Activated effector memory CD4-positive, alpha-beta T cell treated with anti-CD3 and anti-CD28 coated beads, Interleukin-2, amount 50 U/mL, for 16 hours (primary cell): ENCODE measurements at places on chromosomes 7 and 10.
A peak's percentile ranks its signal among the peaks of the same experiment; 100 is the strongest.

GRCh38 chr7:129975309-129975708 lies 22.5 kb upstream of the UBE2H start:
- DNase-seq = no peak

DNA sequence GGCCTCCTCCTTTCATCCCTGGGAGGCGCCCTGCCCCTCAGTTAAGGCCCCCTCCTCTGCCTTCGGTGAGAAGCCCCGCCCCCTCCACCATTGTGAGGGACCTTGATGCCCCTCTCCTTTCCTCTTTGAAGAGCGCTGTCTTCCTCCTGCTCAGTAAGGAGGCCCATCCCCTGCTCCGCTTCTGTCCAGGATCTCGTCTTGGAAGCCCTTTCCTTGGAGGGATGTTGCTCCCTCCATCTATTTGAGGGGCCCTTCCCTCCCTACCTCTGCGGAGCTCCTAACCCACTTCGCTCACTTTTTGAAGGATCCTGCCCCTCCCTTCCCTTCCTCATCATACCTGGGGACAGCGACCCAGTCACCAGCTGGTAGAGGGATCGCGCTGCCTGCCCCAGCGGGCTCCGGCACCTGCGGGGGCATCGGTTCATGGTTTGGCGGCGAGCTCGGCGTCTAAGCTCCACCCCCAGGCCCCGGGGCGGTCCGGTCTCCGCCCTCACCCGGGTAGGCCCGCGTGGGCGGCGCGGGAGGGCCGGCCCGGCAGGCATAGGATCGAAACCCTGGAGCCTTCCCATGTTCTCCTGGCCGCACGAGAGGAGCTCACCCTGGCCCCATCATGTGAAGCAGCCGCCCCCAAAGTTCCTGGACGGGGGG lies 4.1 kb downstream of the KCNIP2 start:
- peak; percentile 90 for DNase-seq

DNA sequence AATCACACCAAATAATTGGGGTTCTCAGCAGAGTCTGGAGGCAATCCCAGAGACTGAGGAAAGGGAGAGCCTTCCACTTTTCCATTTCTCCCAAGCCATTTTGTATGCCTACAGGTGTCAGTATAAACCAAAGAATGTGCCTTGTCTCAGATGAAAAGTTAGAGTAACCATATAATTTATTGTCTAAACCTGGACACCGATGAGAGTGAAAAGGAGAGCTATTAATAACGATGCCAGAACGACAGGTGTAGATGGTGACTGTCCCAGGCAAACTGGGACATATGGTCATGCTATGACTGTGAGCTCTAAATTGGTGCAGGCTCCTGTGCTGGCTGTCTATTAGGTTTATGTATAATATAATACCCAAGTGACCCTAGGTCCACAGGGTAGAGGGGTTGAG lies 219.6 kb downstream of the ARHGAP12 start:
- no peak for DNase-seq

GRCh38 chr10:51800121-51800520 lies 100.7 kb upstream of the CSTF2T start:
- no peak for DNase-seq

DNA sequence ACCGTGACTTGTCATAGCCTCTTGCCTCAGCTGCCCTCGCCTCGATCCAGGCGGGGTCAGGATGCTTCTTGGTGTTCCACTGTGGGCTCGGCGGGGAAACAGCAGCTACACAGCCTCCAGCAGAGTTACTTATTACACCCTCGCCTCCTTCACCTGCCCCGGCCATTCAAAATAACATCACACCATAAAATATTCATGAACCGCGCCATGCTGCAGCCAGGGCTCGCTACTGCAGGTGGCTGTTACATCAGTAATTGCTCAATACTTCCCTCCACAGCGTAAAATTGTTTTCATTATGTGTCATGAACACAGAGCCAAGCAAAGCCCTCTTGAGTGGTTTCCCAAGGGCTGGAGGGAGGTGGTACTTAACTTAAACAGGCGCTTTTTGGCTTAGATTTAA lies 241.5 kb upstream of the SP8 start:
- no peak for DNase-seq

GRCh38 chr7:96936621-96937020 lies 68.7 kb upstream of the DLX6 start:
- no peak for DNase-seq

GRCh38 chr10:102135956-102136526 lies 3.2 kb downstream of the PPRC1 start:
- no peak for DNase-seq

DNA sequence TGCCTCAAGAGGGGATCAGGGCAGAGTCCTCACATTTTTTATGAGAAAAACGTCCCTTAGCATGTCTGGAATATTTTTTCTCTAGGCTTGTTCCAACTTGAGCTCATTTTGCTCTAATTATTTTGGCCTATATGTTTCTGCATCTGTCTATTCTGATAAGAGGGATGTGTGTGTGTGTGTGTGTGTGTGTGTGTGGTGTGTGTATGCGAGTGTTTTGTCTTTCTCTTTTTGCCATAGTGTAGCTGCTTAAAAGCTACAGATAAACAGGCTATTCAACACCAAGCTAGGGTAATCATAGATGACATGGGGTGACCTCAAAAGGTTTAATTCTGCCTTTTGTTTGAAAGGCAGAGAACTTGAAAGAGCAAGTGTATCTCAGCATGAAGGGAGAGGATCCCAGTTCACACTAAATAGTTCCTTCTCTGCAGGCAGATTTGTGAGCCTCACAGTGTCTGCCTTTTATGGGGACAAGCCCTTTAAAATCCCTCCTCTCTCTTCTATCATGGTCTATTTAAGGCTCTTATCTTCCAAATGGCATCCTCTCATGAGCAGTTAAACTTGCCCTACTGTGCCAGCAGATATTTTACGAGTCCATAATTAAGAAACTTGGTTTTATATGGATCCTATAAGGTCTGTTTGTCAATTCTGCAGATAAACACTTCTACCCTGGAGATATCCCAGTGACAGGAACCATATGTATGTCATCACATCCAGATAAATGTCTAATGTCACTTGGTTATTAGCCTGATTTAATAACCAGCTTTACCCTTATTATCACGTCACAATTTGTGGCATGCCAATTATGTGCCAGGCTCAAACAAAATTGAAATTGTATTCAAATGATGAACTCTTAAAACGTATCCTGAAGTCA lies 202.9 kb upstream of the MTPN start:
- DNase-seq = no peak

DNA sequence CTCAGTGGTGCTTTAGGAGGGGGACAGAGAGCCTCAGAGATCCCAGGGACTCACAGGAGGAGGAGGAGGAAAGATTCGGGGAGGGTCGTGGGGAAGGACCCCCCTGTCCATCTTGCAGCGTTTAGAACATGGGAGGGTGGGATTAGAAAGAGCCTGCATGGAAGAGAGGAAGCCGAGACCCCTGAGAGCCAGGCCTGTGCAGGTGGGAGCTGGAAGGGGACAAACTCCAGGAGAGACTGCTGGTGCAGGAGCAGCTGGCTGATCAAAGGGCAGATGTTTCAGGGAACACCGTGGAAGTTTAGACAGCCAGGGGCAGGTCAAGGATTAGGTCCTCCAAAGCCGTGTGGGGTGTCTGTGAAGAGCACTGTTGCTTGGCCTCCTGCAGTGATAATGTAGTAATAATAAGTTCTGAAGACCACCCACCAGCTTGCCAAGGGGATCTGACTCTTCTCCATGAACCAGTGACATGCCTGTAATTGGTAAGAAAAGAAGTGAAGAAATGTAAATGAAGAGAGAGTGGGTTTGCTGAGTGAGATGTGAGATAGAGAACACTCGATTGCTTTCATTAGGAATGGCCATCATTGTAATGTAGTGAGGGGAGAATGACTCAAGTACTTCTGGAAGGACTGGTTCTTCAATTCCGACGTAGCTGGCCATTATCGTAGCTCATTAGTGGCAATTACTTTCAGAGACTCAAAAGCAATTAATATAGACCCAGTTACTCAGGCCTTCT lies 425.6 kb downstream of the PAXIP1 start:
- no peak for DNase-seq

GRCh38 chr7:115037128-115037802 lies 115.4 kb downstream of the MDFIC start:
- DNase-seq = no peak

DNA sequence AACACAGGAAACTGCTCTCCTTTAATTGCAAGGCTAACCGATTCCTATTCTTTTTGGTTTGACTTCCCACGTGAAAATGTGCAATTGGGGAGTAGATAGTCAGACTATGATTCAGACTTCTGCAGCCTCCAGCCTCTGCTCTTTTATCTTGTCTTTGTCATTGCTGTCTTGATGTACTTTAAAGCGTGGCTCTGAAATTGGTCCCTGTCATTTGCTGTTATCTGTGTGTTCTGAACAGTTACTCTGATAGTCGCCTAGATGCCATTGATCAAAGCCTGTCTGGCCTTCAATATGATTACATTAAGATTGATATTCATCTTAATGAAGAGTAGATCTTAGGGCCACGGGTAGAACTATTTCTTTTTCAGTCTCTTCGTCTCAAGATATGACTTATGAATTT lies 799.2 kb downstream of the REEP3 start:
- DNase-seq = no peak

DNA sequence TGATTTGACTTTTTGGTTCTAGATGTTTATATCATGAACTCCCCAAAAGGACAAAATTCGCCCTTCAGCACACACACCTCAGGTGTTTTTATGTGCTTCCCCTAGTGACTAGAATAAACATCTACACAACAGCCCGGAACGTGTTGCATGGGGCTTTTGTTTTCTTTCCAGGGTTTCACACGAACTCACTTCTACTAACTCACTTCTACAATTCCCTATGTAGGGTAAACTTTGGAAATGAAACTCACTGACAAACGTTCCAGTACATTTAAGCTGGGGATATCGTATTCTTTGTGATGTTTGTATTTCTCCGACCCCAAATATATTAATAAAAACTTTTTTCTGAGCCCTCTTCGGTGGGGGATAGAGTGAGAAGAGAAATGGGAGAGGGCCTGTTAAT lies 1.4 kb downstream of the TRA2A start:
- peak; percentile 67 for DNase-seq

DNA sequence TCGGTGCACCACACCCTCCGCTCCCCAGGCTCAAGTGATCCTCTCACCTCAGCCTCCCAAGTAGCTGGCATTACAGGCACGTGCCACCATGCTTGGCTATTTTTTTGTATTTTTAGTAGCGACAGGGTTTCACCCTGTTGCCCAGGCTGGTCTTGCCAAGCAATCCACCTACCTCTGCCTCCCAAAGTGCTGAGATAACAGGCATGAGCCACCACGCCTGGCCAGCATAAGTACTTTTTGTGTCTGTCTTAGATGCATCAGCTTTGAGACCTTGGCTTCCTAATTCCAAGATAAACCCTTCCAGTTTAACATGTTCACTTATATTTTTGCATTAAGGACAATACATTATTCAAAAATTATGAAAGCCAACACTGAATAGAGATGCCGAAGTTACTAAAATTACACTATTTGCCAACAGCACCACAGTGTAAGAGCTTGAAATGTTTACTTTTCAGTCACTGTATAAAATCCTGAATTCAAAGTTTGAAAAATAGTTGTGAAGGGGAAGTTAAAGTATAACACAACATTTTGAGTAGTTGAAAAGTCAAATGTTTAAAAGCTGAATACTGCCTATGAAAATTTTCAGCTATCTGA lies 36.5 kb downstream of the ANKIB1 start:
- no peak for DNase-seq

GRCh38 chr10:28548781-28549498 lies 16.0 kb downstream of the WAC start:
- DNase-seq = no peak

- no peak for DNase-seq
Measured at GRCh38 chr10:28996947-28997551, 291.8 kb upstream of the LYZL1 start.

DNA sequence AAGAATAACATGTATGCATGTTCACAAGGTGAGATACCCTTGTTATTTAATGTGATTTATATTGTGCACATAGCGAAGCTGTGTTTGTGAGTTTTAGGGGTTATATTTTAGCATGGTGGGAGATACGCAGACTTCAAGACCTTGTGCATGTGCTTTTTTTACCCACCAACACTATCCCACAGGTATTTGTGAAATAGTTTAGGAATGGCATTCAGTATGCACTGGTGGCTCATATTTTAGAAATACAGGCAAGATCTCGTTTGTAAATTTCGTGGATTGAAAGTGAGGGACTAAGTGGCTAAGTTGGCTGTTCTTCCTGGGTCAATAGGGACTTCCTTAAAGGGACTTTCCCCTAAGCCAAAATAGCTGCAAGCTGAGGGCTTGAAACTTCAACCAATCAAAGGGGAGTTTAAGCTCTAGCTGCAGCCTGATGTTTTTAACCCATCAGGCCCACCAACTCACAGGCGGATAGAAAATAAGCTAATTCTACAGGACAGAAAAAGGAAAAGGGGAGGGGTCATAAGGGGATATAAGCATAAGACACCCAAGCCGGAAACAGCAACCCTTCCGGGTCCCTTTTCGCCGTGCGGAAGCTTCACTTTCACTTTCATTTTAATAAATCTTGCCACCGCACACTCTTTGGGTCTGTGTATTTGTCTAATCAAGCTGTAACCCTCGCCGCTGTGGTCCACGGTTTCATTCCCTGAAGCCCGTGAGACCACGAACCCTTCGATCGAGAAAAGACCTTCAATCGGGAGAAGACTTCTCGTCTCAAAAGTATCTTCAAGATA lies 291.0 kb downstream of the GPR158 start:
- DNase-seq = no peak

- DNase-seq = no peak
Measured at GRCh38 chr7:80133361-80134114, 1.1 kb upstream of the GNAI1 start.

GRCh38 chr7:79037001-79037400 lies 416.5 kb downstream of the MAGI2 start:
- DNase-seq = no peak
